Stimulated activated CD4-positive, alpha-beta T cell treated with anti-CD3 and anti-CD28 coated beads, Interleukin-4, amount 100 ng/mL, for 1 hour (primary cell): ENCODE measurements at places on chromosomes 3 and 15.

DNA sequence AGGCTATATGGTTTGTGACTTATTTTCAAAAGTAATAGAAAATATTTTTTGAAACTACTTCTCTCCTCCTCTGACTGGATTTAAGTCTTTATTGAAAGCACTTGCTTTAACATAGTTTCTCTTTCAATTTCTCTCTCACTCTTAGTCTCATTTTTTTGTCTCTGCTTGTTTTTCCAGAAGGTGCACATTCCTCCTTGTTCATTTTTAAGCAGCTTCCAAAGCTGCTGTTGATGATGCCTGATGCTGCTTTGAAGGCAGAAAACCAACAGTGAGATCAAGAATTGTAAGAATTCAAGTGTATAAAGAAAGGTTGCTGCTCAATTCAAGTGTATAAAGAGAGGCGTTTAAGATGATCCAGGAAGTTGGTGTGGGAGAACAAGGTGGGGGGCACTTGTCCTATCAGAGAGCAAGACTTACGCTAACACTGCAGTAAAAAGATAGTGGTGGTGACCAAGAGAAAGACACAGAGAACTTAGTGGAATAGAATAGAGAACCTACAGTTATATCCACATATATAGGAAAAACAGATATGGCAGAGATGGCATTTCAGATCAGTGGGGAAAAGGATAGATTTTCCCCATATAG, 12.1 kb downstream of the NR2C2 start:
- no peak for DNase-seq

- DNase-seq, result no peak
Observed at GRCh38 chr15:76342382-76343201, 6.0 kb downstream of the ISL2 start.

DNA sequence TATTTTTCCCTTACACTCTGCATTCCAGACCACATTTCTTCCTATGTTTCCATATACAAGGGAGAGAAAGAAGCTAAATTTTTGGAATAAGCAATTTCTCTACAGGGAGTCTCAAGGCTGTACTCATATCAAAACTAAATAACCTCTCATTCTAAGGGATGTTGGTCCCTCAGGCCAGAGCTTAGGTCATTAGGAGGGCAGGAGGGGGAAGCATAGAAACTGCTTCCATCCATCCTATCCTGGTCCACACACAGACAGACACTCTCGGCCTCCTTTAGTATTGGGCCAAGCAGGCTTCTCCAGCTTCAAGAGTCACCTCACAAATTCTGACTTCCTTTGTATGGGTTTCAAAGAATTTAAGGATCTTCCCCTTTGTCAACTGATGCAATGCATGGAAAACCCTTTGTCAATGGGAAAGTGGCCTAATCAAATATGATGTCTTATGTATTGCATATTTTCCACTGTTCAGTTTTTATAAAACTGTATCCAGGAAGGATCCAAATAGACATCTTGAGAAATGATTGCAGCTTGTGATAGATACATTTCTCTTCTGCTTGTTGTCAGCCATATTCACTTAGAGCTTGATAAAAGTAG, 140.7 kb upstream of the RARB start:
- DNase-seq, result no peak

- DNase-seq, result no peak
Observed at GRCh38 chr3:50472958-50473357, 30.5 kb downstream of the CACNA2D2 start.

GRCh38 chr3:169297214-169297613, 366.3 kb downstream of the MECOM start:
- no peak for DNase-seq

GRCh38 chr3:50341537-50341936, 901 bp upstream of the RASSF1 start:
- DNase-seq, result no peak

- DNase-seq, result no peak
Observed at GRCh38 chr3:170555329-170555728, 30.5 kb downstream of the SLC7A14 start.

GRCh38 chr3:161072211-161072621, 32.9 kb downstream of the B3GALNT1 start:
- no peak for DNase-seq

DNA sequence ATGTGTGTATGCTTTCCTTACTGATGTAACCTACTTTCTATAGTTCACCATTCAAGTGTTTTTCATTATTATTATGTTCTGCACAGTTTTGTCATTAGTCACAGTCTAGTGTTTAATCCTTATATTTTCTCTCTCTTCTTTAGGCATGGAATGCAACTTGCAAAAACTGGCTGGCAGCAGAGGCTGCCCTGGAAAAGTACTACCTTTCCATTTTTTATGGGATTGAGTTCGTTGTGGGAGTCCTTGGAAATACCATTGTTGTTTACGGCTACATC, 6.9 kb downstream of the SUCNR1 start:
- no peak for DNase-seq

- DNase-seq, result no peak
Observed at GRCh38 chr15:31302029-31302657, 24.5 kb upstream of the KLF13 start.

DNA sequence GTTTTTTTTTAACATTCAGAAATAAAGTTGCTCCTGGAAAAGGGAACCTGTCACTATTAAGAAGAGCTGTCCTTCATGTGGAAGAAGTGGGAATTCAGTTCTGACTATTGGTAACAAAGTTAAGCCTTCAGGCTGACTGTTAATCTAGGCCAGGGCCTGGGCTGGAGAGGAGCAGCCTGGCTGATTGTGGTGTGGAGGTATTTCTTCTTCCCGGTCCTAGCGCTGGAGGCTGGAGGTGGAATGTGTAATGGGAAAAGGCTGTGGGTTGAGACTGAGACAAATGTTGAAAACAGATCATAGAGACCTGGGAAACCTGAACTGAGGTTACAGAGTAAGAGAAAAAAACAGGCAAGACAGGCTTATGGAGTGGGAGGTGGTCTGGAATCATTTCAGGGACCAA, 23.8 kb upstream of the SH3BP5 start:
- no peak for DNase-seq

- no peak for DNase-seq
Observed at GRCh38 chr3:56799251-56799882, 2.4 kb downstream of the ARHGEF3 start.

DNA sequence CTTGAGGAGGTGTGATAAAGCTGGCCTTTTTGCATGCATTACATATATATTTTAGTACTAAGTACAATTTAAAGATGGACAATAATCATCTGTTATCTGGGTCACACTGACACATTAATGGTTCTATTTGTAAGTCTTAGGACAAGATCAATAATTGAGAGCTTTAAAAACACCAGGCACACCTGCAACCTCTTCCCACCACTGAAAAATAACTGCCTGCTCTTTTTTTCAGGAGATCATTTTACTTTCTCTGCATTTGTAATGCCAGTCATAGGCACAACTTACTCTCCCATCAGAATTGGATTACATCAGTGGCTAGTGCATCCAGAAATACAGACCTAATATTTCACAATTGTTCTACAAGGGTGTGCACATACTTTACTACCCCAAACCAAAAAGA, 149.8 kb downstream of the MECOM start:
- DNase-seq, result no peak

DNA sequence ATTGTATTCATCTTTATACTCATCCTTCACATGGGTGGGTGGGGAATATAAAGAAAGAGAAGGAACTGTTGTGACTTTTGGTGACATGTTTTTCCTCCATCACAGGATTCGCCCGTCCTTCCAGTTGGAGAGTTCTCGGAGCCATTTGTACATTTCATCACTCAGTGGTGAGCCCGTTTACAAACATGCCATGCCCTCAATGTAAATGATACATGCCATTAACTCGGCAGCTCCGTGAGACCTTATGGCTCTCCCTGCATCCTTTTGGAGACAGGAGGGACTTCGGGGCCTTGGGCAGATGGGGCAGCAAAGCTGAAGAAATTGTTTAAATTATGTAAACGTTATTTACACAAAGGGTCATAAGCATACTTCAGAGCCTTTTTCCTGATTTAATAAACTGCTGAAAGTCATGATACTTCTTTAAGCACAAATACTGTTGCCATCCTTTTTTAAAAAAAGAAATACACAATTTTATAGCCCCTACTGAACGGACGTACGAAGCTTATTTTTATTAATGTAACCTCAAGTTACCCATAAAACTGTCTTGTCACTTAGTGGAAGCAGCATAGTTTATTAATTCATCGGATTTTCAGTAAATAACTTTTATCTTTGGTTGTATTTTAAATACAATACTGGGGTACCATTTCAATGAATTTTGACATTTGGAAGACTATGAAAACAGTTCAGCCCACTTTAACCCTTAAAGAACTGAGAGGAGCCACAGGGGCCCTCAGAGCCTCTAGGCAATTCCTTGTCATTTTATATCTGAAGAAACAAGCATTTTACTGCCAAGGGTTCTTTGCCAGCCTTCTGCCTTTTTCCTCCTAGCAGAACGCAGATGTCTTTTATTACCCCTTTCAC, 55.6 kb upstream of the SKOR1 start:
- no peak for DNase-seq

- no peak for DNase-seq
Observed at GRCh38 chr3:194867270-194867983, 181.7 kb downstream of the FAM43A start.

DNA sequence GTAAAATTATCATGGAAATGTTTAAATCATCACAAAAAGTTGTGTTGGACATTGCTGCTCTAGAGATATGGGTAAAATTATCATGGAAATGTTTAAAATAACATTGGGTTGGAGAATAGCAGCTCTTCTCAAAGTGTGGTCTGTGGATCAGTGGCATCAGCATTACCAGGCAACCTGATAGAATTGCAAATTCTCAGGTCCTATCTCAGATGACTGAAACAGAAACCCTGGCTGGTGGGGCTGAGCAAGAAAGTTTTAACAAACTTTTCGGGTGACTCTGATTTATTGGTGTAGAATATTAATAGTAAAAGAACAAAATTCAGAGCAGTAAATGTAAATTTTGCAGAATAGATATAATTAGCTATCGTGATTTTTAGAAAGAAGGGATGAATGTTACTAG, 28.9 kb downstream of the NXPE3 start:
- DNase-seq, result no peak

GRCh38 chr3:48945891-48946549, 27.4 kb downstream of the ARIH2 start:
- DNase-seq, result no peak

DNA sequence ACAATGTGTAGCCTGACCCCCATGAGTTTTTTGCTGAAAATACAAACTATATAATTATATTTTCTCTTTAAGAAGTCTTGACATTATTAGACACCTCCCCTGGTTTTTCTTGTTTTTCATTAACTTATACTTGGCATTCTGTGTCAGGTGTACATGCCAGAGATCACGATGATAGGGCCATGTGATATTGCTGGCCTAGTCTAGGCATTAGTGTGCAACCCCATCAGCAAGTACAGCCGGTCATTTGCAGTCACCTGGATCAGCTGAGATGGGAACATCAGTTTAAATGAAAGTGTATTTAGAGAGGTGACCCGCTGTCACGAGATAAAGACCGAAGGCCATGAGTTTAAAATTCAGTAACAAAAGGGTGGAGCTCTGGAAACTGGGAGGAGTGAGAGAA, 12.6 kb upstream of the SPPL2A start:
- no peak for DNase-seq

DNA sequence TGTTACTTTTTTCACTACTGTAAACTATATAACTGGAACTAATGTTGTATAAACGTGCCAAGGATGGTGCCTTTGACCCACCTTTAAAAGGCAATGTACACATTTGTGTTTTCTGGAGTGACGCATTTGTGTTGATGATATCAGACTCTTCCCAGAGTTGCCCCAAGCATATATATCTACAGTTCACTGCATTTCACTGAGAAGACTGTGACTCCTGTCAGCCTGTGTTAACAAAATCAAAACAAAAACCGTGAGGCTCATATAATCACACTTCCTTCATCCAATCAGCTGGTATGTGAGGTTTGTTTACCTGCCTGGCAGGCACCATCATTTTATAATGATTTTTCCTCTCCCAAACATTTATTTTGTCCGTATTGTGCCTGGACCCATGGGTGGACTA, 117.6 kb upstream of the ROBO1 start:
- DNase-seq, result no peak

DNA sequence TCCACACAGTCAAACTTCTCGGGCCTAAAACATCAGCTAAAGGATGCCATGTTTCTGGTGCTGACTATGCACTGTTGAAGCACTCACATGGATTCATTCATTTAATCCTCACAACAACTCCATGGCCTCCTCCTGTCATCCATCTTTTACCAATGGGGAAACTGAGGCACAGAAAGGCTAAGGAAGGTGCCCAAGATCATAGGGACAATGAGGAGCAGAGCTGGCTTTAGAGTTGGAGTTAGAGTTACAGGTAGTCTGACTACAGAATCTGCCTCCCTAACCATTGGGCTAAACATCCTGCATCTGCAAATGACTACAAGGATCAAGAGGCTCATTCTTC, 111.6 kb downstream of the IQSEC1 start:
- no peak for DNase-seq
